ENCODE measurements at places on chromosomes 12 and 14.

GRCh38 chr14:32430326-32430725 lies 101.2 kb downstream of the AKAP6 start:
- DNase-seq = no peak

GRCh38 chr14:22807432-22808087 lies 7.7 kb downstream of the SLC7A7 start:
- no peak for DNase-seq

GRCh38 chr12:75259143-75259542 lies 49.5 kb upstream of the KCNC2 start:
- DNase-seq = no peak

DNA sequence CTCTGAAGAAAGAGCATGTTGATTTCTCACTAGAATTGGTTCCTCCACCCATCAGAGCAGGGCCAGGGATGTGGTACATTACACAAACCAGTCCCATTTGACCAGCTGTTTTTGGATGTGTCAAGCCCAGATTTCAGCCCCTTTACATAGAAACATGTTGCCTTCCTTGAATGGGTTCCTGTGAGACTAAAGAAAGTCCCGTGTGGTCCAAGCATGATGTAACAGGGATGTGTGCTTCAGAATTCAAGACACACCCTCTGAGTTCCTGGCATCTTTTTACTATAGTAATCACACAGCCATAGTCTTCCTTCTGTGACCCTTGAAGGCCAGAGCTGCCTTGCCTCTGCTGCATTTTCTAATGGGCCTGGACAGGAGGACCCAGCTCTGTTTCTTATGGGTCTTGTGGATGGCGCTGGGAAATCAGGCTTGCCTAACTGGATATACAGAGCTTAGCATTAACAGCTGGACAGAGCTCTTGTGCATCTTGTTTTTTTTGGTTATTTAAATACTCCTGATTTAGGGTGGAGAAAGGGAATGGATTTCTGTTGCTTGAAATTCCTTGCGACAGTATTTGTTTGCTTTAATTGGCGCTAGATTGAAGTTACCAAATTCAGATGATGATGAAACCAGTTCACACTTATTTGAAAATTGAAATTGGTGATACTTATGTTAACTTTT lies 341.0 kb downstream of the ZFP36L1 start:
- DNase-seq = no peak

GRCh38 chr14:74841230-74842207 lies 34.4 kb downstream of the PROX2 start:
- peak; percentile 16 for DNase-seq

DNA sequence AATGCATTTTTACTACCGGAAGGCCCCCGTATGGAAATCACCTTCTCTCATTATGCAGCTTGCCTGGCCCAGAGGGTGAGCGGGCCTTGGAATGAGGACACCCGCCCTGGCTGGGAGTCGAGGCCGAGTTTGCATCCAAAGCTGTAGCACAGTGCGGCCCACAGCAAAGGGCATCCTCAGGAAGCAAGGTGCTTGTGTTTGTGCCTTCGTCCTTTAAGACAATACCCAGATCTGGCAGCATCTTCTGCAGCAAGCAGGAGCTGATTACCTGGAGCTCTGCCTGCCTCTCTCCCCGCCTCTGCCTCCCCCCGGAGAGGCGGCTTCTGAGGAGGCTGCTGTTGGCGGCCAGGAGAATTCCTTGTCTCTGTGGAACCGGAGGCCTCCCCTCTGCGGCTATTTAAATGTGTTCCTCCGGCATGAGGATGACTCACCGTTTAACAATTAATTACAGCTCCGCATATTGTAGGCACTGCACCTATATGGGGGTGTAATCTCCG lies 145.3 kb downstream of the CACNA1C start:
- DNase-seq = no peak

DNA sequence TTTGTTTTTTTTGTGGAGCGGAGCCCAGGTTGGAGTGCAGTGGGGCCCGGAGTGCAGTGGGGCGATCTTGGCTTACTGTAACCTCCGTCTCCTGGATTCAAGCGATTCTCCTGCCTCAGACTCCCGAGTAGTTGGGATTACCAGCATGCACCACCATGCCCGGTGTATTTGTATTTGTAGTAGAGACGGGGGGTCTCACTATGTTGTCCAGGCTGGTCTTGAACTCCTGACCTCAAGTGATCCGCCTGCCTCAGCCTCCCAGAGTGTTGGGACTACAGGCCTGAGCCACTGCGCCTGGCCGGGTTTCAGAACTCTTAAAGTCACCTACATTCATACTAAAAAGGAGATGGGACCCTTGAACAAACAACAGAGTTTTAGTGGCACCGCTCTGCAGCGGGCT lies 52.7 kb downstream of the KRT80 start:
- DNase-seq = no peak

- DNase-seq = peak; percentile 80
Measured at GRCh38 chr12:3727877-3728632, 24.9 kb downstream of the CRACR2A start.

GRCh38 chr12:45601888-45602287 lies 127.6 kb upstream of the ARID2 start:
- no peak for DNase-seq

DNA sequence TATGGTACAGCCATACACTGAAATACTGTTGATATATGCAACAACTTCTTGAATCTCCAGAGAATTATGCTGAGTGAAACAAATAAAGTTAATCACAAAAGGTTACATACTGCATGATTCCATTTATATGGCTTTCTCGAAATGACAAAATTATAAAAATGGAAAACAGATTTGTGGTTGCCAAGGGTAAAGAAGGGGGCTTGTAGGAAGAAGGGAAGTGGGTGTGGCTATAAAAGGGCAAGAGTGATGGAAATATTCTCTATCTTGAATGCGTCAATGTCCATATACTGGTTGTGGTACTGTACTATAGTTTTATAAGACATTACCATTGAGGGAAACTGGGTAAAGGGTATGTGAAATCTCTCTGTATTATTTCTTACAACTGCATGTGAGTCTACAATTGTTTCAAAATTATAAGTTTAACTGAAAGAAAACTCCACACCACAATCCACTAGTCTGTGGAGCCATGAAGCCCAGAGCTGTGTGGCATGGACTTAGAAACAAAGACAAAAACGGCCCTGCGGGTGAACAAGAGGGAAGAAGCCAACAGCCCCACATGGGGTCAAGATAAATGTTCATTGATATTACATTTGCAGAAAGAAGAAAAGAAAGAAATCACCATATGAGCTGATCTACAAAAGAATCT lies 18.3 kb upstream of the TSPAN11 start:
- no peak for DNase-seq

- DNase-seq = no peak
Measured at GRCh38 chr12:57611108-57611826, at the start of gene ARHGEF25. Gene ARHGEF25, plus strand, starts transcription at chr12:57611435. Its CDS starts 460 bp downstream, at chr12:57611895.

- no peak for DNase-seq
Measured at GRCh38 chr14:25588751-25589150, 538.8 kb upstream of the STXBP6 start.

- DNase-seq = no peak
Measured at GRCh38 chr12:122094735-122095631, 16.4 kb downstream of the MLXIP start.

DNA sequence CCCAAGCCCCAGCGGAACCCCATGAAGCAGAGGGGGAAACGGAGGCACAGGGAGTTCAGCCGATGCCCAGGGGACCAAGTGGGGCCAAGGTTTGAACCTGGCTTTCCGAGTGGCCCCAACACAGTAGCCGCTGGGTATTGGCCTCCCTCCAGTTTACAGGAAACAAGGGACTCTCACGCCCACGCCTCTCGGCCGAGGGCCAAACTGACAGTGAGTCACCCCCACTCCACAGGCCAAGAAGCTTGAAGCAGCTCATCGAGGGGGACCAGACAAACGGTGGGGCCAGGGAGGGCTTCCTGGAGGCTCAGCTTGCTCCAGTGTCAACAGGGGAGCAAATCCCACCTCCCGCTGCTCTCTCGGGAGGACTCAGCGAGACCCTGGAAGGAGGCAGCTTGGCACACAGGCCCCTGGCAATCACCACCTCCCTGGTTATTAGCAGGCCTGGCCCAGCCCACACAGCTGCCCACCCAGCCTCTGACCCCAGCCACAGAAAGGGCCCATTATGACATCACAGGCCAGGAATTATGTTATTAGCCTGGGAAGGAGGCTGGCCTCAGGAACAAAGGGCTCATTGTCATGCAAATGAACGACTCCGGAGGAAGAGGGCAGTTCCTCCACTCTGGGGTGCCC lies 54.6 kb downstream of the NCOR2 start:
- DNase-seq = no peak

GRCh38 chr12:100359248-100359647 lies 2.4 kb downstream of the SLC17A8 start:
- no peak for DNase-seq

DNA sequence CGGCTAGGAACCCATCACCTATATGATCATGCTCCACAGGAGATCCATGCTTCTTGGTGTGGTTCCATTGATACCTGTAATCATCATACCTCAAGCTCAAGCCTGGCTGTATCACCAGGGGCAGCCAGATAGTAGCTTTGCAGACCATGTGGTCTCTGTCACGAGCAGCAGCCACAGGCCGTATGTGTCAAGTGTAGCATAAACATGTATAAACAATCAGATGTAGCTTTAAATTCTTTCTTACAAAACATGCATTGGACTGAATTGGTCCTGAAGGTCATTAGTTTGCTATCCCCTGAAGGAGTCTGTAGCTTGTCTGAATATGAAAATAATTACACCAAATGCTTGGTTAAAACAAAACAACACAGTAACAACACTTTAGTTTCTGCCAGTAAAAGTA lies 1223.2 kb upstream of the TMEM132C start:
- DNase-seq = no peak

DNA sequence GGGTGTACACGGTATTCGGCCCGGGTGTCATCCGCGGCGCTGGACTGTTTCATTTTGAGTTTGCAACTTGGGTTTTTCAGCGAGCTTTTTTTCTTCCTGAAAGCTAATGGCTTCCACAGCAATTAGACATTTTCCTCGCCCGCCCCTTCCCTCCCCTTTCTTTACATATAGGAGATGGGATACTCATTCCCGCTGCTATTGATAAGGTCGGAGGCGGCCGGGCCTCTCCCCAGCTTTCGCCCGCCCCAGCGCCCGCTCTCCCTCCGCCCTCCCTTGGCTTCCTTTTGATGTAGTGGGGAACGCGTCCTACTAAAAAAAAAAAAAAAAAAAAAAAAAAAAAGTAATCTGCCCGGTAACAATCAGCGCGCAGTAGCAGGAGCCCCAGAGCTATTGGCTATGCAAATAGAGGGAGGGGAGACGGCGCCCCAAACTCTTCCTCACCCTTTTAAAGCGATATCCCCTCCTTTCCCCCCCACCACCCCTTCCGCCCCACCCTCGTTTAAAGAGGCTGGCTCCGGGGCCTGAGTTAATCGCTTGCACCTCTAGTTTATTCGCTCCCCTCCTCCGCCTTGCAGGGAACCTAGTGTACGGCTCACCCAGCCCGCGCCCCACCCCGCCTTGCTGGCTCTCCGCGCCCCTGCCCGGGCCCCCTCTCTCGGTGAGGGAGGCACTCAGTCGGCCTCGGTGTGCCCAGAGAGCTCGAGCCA lies 1.7 kb upstream of the CCND2 start:
- peak; percentile 66 for DNase-seq

DNA sequence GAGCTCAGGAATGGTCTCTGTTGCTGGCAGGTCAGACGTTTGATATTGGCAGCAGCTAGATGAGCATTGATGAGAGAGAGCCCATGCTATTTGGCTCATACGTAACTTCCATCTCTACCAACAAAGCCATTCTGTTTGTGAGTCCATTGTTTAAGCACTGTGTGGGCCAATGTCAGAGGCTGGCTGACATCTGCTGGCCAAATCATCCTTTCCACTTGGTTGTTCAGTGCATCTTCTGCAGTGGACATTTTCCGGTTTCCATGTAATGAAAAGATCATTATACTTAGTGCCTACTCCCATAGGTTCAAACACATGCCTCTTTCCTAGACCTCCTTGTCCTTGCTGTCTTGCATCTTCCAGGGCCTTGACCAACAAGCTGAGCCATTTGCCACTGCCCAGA lies 59.2 kb downstream of the IFT81 start:
- no peak for DNase-seq

- no peak for DNase-seq
Measured at GRCh38 chr14:23620177-23620702, 15.9 kb upstream of the DHRS2 start.

DNA sequence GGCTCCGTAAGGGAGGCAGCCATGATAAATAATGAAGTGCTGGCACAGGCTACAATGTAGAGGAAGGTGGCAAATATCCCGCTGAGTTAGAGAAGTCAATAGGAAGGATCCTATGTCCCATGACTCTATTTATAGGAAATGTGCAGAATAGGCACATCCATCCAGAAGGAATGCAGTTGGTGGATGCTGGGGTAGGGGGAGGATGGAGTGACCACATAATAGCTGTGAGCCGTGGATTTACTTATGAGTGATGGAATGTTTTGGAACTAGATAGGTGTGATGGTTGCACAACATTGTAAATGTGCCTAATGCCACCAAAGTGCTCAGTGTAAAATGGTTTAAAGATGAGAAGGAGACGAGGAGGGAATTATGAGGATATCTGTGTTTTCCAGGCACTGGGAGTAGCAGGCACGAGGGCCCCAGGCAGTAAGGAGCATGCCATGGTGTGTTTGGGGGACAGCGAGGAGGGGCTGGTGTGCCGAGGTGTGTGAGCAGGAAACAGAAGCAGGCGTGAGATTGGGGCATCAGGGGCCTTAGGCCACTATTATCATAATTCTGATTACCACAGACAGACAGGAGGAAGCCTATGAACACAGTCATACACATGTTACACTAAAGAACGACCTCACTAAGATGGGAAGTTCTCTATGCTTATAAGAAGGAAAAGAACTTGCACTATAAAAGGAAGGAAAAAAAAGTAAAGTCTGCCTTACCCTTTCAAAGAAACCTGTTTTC lies 837.3 kb upstream of the TMEM132C start:
- DNase-seq = no peak

DNA sequence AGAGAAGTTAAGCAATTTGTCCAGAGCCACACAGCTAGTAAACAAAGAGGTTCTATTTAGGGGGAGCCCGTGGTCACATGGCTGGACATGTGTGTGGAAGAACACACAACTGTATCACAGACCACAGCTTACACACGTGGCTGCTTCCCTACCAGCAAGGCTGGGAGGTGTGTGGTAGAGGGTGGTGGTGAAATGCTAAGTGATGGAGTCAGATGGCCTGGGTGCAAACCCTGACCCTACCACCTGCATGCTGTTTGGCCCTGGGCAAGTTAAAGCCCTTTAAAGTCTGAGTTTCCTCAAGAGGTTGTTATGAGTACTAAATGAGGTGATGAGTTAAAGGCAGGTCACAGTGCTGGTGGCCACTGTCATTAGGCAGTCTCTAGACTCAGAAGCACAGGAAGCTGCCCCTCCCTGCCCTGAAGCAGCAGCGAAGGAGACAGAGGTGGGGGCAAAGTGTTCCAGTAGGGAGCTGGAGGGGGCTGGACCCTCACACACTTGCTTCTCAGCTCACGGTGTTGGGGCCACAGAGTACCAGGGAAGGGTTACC lies 64.2 kb downstream of the ERH start:
- no peak for DNase-seq

DNA sequence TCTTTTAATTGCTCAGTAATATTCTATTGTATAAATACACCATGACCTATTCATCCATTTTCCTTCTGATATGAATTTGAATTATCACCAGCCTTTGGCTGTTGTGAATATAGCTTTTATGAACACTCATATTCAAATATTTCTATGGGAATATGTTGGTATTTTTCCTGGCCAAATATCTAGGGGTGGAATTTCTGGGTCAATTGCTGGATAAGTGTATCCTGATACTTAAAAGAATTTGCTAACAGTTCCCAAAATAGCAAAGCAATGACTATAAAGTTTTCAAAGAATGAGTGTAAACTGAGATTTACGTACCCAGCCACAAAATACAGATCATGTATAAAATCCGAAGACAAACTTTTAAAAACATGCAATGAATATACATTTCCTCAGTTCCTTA lies 148.7 kb upstream of the CLEC14A start:
- no peak for DNase-seq

Data from SIG-M5 (cell line).